ENCODE measurements at places on chromosomes 11 and 22.
A peak's percentile ranks its signal among the peaks of the same experiment; 100 is the strongest.

DNA sequence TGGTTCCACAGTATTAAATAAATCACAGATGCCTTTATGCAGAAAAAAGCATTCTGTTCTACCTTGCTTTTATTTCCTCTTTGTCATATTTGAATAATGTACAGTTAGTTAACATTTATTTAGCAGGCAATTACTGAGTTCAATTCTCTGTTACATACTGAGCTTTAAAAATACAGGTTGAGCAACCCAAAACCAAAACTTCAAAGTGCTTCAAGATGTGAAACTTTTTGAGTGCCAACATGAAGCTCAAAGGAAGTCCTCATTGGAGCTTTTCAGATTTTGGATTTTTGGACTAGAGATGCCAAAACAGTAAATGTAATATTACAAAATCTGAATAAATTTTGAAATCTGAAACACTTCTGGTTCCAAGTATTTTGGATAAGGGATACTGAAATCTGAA is 54.1 kb downstream of the PDHX start:
- DNase-seq, result no peak

DNA sequence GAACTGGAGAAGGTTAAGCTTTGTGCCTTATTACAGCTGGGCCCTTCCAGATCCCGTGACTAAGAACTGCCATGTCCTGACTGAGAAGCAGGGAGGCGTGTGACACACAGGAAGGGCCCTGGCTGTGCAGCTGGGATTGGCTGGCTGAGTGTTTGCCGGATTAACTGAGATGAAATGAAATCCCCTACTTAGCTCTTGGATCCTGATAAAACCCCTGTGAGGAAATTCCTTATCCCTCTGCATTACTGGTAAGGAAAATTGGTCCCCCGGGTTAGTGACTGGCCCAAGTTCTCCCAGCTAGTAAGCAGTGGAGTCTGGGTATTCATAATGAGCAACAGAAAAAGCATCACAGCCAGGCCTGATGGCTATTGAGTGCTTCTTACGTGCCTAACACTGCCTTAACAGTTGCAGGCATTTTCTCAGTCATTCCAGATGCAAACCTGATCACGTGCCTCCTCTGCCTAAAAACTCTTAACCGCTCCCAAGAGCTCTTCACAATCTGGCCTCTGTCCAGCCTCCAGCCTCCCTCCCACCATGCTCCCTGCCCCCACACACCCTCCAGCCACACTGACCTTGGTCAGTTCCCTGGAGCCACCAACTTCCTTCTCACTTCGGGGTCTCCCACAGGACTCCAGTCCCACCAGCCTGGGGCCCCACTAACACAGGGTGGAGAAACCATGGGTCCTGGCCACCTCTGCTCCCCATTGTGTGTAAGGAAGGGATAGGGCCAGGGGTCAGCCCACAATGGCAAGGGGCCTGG is 37.8 kb downstream of the ARRB1 start:
- DNase-seq, result no peak

DNA sequence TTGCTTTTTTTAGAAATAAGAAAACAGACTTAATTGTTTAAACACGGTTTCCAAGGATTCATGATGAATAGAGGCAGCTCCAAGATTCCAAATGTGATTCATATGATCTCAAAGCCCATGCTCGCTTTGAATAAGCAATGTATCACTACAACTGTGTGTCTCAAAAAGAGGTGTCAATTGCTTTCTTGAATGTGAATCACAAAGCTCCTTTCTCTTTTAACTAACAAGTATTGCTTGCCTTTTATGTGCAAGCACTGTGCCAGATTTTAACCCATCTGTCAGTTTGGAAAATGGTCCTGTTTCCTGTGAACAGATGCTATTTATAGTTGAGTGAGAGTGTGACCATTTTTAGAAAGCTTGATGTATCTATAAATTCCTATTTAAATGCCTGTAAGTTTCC is 6.5 kb downstream of the OOSP1 start:
- no peak for DNase-seq

- no peak for DNase-seq
Measured at GRCh38 chr11:121581607-121582006, 128.8 kb upstream of the SORL1-AS1 start.

GRCh38 chr11:106466521-106467080 is 389.1 kb downstream of the AASDHPPT start:
- DNase-seq, result no peak

DNA sequence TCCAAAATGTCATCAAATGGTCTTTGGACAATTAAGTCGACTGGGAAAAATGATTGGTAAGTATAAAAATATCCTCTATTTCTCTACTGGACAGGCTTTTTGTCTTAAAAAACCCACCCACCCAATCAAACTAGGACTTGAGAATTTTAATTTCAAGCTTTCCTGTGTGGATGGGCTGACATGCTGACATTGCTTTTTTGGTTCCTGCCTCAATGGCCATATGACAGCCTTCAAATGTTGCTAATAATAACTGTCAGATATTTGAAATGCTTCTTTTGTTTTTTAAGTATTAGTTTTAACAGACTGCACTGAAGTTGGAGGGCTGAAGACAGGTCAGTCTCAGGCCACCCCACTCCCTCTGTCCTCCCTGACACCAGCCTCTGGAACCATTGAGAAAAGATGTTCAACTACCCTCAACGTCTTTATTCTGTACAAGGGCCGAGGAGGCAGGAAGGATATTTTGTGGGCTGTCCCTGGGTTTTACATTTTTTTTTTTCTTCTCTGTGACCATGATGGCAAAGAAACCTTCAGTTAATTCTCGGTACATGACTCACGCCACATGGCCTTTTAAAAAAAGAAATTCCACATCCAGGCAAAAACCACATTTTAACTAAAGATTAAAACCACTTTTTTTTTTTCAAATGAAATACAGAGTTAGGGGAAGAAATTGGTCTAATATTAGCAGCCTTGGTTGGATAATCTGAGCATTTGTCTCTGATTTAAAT is 130.4 kb downstream of the SLC1A2 start:
- DNase-seq, result no peak

GRCh38 chr22:41285441-41285819 is 557 bp downstream of the RANGAP1 start:
- peak; percentile 69 for DNase-seq

DNA sequence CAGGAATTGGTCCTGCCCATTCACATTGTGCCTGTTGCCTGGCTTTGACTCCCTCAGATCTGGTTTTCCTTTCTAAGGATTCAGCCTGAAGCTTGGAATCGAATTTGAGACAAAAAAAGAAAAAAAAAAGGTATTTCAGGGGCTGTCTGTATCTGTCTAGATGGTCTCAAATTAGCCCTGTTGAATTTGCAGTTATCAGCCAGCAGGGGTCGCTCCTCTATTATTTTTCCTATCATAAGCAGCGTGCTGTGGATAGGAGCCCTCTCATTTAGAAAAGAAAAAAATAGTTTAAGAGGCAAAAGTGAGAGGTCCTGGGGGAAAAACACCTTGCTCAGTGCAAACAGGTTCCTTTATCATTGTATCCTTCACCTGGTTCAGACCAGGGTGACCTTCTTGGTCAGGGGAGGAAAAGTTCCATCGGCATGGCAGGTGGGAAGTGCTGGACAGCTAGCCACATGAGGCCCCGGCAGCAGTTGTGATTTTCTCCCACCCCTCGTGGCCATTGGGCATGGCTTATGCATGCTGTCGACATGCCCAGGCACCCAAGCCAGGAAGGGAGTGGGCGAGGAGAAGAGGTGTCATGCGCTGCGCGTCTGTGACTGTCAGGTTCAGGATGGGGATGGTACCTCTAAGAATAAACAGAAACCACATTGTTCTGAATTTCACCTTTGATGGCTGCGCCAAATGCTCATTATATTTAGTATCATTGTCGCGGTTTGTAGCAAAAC is 13.1 kb downstream of the OR5AK2 start:
- no peak for DNase-seq

DNA sequence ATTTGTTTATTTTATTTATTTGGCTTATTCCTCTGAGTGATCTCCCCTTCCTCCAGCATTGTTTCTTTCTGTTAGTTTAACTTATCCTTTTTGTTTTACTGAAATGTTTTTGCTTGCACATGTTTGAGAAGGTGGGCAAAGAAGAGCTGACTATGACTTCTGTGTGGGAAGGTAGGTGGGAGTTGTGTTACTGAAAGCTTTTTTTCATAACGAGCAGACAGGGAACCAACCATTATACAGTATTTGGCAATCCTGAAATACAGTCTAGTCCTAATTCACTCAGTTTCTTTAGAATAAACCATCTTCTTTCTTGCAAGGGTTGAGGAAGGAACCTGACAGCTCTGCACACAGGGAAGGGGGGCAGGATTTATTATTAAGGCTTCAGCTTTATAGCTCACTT is 37.0 kb upstream of the PAK1 start:
- DNase-seq, result no peak

DNA sequence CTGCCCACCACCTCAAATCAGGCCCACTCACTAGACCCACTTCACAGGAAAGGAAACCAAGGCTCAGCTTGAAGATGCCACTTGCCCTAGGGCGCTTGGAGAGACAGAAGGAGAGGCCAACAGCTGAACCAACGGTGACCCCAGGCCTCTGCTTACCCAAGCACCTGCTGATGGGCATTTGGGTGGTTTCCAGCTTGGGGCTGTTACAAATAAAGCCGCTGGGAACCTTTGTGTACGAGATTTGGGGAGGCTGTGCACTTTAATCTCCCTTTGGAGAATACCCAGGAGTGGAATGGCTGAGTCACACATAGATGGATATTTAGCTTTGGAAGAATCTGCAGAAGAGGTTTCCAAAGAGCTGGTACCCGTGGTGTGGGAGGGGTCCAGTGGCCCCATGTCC is 50.9 kb upstream of the LINC01488 start:
- DNase-seq, result no peak

GRCh38 chr11:58580311-58580710 is 1.4 kb downstream of the ZFP91 start:
- DNase-seq, result no peak

DNA sequence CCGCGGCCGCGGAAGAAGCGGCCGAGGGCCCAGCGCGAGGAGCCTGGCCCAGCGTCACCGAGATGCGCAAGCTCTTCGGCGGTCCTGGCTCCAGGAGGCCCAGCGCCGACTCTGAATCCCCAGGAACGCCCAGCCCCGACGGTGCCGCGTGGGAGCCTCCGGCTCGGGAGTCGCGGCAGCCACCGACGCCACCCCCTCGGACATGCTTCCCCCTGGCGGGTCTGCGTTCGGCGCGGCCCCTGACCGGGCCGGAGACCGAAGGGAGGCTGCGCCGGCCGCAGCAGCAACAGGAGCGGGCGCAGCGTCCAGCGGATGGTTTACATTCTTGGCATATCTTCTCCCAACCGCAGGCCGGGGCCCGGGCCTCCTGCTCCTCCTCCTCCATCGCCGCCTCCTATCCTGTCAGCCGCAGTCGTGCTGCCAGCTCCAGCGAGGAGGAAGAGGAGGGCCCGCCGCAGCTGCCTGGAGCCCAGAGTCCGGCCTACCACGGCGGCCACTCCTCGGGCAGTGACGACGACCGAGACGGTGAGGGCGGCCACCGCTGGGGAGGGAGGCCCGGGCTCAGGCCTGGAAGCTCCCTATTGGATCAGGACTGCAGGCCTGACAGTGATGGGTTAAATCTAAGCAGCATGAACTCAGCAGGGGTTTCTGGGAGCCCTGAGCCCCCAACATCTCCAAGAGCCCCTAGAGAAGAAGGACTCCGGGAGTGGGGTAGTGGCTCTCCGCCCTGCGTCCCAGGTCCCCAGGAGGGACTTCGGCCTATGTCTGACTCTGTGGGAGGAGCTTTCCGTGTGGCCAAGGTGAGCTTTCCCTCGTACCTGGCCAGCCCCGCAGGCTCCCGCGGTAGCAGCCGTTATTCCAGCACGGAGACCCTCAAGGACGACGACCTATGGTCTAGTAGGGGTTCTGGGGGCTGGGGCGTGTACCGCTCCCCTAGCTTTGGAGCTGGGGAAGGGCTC is 1.2 kb downstream of the ARHGEF17 start:
- no peak for DNase-seq
